ENCODE measurements at places on chromosomes 3 and 15.

DNA sequence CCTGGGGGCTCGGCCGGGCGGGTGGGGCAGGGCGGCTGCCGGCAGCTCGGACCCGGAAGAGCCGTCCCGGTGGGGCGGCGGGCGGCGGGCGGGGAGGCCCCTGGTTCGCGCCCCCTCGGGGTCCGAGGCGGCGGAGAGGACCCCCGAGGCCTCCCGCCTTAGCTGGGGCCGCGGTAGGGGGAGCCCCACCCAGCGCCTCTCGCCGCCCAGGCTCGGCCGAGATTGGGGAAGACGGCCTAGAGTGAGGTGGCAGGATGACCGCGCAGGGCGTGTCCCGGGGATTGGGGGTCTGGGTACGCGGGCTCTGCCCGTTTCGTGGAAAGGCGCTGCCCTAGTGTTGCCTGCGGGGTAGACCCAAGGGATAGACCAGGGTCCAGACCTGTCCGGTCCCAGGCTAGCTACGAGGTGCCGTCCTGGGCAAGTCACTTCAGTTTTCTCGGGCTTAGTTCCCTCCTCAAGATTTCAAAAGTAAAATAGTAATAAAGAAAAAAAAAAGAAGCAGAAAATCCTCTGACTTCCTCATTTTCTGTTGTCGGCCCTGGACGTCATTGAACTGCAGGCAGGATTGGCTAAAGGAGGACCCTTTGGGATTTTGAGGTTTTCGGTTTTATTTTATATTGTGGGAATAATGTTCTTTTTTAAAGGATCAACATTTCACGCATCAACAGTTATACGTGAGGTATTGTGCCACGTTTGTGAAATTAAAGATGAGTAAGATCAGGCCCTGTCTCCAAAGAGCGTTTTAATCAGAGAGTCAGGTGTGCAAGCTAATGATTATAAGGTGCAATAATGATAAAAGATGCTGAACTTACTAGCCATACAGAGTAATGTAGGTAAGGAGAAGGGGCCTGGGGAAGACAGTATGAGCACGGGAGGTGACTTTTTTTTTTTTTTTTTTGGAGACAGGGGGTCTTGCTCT lies 679 bp downstream of the IQGAP1 start:
- DNase-seq = peak; percentile 55

- no peak for DNase-seq
Measured at GRCh38 chr3:144424606-144425005, 453.0 kb downstream of the DIPK2A start.

DNA sequence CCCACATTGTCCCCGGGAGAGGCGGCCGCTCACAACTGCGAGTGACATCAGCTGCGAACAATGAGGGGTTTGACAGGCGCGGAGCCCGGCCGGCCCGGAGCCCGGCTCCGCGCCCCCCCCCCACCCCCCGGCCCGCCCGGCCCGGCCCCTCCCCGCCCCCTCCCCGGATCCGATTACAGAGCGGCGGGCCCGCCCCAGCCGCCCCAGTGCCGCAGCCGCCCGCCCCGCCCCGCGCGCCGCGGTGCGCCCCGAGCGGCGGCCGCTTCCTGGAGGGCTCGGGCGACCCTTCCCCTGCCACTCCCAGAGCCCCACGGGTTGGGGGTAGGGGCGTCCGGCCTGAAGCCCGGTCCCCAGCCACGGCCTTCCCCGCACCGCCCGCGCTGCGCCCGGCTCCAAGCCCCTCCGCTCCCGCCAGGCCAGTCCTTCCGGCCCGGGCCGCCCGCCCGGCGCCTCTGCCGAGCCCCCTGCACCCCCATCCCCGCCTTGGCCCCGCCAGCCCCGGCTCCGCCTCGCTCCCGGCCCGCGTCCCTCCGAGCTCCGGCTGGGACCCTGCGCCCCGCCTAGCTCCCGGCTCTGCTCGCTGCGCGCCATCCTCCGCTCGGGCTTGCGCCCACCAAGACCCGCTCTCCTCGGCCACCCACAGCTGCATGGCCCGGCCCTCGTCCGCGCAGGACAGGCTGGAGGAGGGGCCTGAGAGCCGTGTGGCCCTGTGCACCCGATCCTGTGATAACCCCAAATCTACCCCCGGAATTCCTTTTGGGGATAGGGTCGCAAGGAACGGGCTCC lies at the start of gene PCBP4:
PCBP4 (minus strand) TSS at position 71 of the 786 bp plus-strand sequence. CDS start 6,214 bp downstream, outside the sequence.
- peak; percentile 15 for DNase-seq

DNA sequence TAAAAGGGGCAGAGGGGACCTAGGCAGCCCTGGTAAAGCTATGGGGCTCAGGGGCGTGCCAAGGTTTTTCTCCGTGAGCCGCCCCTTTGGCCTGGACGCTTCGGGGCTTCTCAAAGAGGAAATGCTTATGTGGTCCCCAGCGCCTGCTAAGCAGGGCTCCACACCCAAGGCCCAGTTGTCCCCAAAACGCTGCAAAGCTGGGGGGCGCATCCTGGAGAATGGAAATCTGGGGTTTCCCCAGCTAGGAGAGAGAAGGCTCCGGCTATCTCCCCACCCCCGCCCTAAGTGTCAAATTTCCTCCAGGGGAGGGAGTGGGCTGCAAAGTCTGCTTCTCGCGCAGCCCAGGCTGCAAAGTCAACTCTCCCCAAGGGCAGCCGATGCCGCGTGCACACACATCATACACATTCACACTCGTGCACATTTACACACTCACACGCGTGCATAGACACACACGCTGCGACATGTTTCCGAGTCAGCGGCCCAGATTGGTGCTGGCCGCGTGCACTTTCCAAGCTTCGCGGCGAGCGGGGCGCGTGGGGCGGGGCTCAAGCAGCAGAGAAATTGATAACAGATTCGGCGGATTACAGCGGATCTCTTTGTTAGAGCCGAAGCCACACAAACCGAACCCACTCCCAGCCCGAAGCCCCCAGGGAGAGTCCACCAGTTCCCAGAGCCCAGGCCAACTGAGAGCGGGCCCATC lies 4.5 kb downstream of the WNT5A start:
- DNase-seq = no peak

DNA sequence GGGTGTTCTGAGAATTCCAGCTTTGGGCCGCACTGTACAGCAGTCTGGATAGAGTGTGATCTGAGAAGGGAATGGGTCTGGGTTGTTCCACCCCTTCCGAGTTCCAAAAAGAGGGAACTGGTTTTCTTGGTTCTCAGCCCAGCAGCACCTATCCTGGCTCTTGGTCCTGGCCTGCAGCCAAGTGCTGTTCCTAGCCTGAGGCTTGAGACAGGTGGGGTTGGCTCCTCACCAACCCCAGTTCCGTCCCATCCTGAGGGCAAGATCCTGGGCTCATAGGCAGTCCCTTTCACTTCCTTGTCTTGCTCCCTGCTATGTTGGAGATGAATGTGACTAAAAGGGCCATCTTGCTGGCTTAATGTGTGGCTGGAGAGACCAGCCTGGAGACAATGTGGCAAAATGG lies 15.2 kb downstream of the IVD start:
- no peak for DNase-seq

DNA sequence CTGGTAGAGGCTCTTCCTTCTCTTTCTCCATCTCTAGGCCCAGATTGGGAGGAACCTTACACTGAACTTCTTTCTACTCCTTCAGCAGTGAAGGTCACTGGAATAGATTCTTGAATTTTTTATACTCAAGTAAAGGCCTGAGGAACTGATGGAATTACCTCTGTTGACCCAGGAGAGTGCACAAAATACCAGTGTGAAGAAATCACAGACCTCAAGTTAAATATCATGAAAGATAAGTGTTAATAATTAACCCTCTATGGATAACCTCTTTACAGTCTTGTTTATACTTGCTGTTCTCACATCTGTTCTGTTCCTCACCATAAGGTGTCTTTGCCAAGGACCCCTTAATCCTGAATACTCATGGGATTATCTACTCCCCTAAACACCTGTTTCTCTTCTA lies 244.4 kb upstream of the STAC start:
- no peak for DNase-seq

DNA sequence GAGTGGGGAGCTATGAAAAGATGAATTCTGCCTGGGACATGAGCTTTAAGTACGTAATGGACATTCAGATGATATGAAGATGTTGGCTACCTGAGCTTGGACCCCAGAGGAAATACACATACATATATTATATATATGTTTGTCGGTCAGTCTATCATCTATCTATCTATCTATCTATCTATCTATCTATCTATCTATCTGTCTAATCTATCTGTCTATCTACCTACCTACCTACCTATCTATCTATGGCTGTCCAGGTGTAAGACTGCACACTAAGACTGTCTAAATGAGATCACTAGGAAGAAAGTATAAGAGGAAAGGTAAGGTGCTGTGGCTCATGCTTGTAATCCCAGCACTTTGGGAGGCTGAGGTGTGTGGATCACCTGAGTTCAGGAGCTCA lies 18.2 kb upstream of the CELF6 start:
- no peak for DNase-seq

DNA sequence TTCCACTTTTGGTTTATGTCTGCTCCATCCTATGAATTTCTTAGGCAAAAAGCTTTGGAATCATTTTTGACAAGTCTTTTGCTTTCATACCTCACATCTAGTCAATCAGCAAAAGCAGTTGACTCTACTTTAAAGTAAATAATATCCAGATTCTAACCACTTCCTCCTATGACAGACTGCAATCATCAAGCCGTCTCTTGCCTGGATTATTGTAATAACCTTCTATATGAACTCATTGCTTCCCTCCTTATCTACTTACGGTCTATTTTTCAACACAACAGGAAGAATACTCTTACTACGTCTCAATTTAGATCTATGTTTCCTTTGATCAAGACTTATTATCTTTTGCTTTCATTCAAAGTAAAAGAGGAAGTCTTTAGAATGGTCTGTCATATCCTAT lies 20.7 kb downstream of the CLDN1 start:
- DNase-seq = no peak

GRCh38 chr15:47587940-47588802 lies 129.1 kb upstream of the SEMA6D start:
- DNase-seq = no peak

- DNase-seq = no peak
Measured at GRCh38 chr3:2526926-2527325, 428.3 kb downstream of the CNTN4 start.

- DNase-seq = no peak
Measured at GRCh38 chr3:169818316-169818715, 5.6 kb upstream of the LRRC34 start.

GRCh38 chr3:161197855-161198850 lies 23.0 kb upstream of the NMD3 start:
- no peak for DNase-seq

GRCh38 chr3:122784436-122784835 lies 9.2 kb downstream of the HSPBAP1 start:
- DNase-seq = no peak

DNA sequence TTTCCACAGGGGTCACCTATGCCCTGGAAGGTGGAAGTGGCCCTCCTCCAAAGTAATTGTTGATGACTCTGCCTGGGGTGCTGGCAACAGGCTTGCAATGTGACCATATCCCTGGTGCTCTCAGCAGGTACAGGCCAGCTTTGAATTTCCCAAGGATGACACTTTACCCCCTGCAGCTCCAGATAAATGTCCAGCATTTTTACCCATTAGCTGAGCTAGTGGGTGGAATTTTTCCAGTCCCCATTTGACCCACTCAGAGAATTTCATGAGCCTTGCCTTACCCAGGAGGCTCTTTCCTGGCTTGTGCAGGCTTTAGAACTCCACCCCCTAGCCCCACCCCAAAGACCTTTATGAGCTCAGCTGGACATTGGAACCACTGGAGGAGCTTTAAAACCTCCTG lies 77.6 kb downstream of the ST8SIA2 start:
- no peak for DNase-seq

DNA sequence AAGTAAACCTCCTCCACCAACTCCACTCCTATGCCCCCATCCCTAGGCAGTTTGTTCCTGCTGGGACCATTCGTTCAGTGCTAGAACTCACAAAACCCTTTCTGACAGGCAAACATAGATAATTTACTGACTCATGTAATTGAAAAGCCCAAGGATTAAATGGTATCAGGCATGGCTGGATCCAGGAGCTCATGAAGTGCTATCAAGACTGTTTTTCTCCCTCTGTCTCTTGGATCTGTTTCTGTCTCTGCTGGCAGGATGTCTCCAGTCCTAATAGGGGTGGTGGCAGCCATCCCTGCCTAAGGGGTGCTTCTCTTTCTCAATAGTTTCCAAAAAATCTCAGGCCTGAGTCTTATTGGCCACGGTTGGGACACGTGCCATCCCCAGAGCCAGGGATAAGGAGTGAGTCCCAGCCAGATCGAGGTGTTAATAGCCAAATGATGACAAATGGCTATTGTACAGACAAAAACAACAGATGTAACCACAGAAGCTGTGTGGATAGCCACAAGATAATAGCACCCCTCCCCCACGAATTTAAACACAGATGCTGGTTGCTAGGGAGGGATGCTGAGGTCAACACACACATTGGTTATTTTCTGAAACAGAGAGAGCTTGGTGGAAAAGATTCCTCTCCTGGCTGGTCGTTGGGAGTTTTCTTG lies 168.6 kb downstream of the SHQ1 start:
- no peak for DNase-seq

DNA sequence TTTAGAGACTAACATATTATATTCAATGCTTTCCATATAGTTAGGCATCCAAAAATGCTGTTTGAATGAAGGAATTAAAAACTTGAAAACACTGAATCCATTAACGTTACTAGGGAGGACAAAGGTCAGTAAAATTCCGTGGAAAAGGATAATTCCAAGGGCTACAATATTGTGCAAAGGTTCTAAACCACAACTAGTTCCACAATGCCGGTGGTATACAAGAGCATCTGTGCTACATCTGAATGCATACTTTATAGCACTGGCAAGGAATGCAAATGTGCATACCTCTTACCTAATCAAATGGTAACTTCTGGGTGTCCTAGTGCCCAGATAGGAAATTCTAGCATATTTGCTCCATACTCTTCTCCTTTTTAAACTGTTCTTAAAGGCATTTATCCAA lies 2.2 kb downstream of the ICE2 start:
- no peak for DNase-seq

DNA sequence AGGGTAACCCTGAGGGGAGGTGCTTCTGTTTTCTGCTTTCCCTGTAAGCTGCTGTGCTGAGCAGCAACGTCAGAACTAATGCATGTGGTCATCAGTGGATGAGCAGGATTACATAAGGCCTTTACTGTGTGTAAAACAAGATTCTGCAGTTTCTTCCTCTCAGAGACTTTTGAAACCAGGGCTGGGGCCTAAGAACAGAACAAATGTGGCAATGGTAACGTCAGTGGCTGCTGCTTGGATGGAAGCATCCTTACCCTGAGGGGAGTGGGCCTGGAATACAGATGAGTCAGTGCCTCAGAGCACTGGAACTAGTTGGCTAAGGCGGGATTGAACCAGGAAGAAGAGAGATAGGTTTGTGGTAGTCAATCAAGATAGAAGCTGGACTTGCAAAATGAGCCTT lies 180.2 kb upstream of the KCNH8 start:
- no peak for DNase-seq

- no peak for DNase-seq
Measured at GRCh38 chr3:194320744-194321243, 30.3 kb downstream of the CPN2 start.
